CD4-positive, alpha-beta memory T cell (primary cell): ENCODE measurements at places on chromosomes 12 and 14.

DNA sequence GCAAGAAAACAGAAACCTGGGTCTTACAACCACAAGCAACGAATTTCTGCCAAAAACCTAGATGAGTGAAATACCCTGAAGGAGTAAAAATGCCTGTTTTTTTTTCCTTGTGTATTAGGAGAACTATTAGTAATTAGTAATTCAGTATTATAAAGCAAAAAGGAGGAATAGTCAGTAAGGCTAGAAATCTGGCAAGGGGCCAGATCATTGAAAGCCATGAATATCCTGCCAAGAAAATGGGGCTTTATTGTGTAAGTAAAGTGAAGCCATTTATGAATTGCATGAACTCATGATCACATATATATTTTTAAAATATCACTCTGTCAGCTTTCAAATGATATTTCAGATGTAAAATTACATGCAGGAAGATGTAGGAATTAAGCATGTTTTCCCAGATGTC is 57.9 kb downstream of the TXNDC16 start:
- DNase-seq, result no peak

DNA sequence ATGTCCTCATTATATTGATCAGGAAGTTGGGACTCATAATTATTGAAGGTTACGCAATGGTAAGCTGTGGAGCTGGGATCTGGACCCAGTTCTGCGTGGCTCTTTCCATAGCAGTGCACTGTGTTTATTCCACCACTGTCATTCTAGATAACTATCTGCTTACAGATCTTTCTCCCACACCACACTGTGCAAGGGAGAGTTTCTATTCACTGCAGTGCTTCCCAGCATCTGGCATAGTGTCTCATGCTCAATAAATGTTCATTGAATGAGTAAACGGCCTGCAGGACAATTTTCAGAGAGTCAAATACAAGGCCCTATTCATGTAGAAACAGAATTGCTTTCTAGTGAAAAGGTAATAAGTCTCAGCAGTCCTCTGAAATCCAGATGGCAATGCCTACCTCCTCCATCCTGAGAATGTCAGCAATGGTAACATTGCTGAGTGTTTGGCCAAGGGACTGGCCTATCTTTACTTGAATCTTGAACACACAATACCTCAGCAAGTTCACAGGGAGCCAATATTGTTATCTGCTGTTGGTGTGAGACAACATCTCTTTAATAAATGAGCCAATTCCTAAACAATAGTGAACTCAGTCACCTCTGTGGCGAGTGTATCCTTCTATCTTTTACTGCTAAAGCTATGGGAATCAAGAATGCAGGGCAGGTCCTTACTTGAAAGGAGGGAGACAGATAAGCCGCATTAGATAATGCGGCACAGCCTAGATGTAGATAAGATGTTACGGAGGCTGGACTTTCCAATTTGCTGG is 332.4 kb upstream of the PRICKLE1 start:
- no peak for DNase-seq

- no peak for DNase-seq
Observed at GRCh38 chr12:106974511-106974910, 12.4 kb downstream of the MTERF2 start.

DNA sequence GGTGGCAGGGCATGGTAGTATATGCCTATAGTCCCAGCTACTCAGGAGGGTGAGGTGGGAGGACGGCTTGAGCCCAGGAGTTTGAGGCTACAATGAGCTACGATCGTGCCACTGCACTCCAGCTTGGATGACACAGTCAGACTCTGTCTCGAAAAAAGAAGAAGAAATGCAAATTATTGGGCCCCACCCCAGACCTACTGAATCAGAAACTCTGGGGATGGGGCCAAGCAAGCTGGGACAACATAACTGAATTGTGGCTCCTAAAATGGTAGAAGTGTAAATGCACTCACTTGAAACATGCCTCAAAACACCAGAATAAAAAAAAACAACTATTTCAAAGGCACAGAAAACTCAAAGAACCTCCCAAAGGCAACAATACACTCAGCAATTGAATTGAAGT is 37.0 kb downstream of the CIT start:
- no peak for DNase-seq

GRCh38 chr12:85836197-85837090 is at the start of gene RASSF9:
Gene RASSF9, minus strand, starts transcription at chr12:85836409. Its CDS starts 208 bp downstream, at chr12:85836201.
- no peak for DNase-seq

DNA sequence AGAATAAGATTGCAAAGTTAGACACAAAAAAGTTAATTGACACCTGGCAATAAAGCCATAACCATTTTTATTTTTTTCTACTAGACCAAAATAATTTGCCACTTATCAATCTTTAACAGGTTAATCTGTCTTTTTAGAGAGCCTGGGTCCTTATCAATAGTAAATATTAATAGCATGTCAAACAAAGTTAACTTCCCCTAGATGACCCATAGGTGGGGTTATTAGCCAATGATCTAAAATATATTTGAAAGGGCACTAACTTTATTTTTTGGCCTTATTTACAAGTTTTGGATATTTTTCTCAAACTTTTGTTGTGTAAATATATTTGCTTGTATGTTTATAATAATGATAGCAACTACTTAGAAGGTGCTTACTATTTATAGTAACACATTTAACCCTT is 3.9 kb downstream of the ANKRD33 start:
- DNase-seq, result no peak

DNA sequence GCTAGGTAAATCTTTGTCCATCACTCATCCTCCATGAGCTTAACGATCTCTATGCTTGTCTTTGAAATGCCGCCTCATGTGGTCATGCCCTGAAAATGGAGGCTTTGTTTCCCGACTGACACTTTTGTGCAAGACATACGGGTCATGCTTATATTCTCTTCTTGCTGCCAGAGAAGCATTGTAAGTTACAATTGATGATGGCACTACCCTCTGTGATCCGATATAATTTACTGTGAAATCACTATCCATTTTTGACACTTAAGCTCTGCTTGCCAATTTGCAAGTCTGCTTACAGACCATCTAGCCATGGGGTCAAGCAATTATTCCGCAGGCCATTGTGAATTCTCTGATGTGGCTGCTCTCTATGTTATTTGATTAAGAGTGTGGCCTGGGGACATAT is 650.0 kb downstream of the FLRT2 start:
- DNase-seq, result no peak

DNA sequence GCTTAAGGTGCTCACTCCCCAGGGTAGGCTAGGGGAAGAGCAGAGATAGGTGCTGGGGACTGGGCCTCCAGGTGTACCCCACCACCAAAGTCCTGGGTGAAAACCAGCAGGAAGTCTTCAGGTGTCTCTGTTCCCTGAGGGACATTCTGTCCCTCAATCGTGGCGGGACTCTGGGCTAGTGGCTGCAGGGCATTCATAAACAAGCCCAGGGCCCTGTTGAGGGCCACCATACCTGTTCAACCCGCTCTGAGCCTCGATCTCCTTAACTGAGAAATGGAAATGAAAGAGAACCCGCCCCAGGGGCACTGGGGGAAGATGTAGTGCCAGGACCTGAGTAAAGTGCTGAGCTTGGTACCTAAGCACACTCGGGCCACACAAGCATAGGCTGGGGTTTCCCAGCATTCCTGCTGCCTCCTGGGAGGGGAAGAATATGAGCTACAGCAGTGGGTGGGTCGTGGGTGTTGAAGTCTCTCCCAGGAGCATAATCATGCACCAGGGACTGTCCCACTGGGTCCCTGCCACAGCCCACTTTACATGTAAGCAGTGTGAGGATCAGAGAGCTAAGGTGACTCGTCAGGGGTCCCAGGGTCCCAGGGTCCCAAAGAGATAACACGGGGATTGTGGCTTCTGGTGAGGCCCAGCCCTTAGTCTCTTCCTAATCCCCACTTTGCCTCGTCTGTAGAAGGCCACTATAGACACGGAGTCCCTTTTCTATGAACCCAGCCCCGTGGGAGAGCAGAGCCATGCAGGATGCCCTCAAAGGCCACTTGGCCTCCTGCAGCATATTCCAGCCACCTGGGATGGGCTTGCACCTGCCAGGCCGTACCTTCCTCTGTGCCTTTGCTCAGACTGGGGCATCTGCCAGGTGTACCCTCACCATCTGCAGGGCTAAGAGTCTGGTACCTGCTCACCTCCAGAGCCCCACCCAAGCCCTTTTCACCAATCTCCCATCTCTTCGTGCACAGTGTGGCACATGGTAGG is 14.4 kb downstream of the FAM222A start:
- no peak for DNase-seq

- no peak for DNase-seq
Observed at GRCh38 chr12:94488463-94488862, 28.8 kb upstream of the CEP83 start.

GRCh38 chr12:43337571-43338444 is 214.2 kb downstream of the ADAMTS20 start:
- DNase-seq, result no peak

DNA sequence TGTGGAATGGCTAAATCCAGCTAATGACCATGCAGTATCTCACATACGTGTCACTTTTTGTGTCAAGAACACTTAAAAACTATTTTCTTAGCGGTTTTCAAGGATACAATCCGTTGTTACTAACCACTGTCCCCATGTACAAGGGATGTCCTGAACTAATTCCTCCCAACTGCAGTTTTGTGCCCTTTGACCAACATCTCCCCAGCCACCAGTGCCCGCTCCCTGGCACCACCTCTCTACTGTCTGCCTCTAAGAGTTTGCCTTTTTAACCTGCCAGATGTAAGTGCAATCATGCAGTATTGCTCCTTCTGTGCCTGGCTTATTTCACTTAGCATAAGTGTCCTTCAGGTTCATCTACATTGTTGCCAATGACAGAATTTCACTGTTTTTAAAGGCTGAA is 315.7 kb downstream of the TMEM121 start:
- DNase-seq, result no peak

DNA sequence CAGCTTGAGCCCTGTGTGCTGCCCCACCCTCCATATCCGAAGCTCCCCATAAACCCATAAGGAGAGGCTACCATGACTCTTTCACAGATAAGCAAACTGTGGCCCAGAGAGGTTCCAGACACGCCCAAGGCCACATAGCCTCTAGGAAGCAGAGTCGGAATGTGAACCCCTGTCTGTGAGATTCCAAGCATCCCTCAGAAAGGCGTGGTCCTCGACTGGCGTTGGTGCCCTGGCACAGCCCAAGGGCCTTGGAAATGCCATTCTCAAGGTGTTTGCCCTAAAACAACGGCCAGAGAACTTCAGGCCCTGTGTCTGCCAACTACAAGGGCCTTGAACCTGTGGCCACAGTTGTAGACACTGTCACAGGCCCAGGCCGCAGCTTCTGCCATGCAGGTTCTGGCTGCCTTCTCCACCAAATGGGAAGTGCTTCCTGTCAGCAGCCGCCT is 8.5 kb upstream of the DIO3 start:
- DNase-seq, result no peak

- no peak for DNase-seq
Observed at GRCh38 chr14:36773558-36773957, 111.9 kb downstream of the PAX9 start.

GRCh38 chr14:88289996-88290395 is 33.1 kb downstream of the KCNK10 start:
- DNase-seq, result no peak

- DNase-seq, result no peak
Observed at GRCh38 chr12:98274430-98275130, 240.8 kb upstream of the TMPO start.

DNA sequence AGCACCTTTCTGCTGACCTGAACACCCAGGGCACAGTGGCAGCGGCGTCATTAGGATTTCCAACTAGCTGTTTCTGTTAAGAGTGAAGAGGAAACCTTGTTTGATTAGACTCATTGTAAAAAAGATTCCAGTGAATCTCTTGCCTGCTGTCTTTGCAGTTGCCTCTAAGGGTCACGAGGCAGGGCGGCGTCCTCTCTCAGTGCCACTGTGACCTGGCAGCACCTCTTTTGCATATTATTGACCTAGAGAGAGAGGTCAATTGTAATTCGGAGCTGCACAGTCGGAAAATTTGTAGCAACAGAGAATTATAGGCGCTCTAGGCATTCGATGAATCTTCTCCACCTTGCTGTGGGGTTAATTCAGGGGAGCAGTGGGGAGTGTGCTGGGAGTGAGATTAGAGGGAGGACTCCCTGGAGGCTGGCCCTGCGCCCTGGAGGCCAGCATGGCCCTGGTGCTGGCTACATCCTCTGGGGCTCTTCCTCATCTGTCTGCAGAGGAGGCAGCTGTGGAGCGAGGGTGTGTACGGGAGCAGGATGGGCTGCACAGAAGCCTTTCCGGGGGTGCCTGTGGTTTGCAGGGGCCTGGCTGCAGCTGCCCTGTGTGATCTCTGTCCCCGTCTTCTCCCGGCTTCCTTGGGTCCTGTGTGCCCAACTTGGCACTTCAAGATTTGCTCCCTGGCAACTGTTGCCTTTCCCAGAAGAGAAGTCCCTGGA is 14.3 kb downstream of the PACS2 start:
- DNase-seq, result no peak

- DNase-seq, result no peak
Observed at GRCh38 chr14:21467616-21468015, 9.1 kb downstream of the RAB2B start.

GRCh38 chr14:88305528-88306322 is 17.3 kb downstream of the KCNK10 start:
- no peak for DNase-seq

DNA sequence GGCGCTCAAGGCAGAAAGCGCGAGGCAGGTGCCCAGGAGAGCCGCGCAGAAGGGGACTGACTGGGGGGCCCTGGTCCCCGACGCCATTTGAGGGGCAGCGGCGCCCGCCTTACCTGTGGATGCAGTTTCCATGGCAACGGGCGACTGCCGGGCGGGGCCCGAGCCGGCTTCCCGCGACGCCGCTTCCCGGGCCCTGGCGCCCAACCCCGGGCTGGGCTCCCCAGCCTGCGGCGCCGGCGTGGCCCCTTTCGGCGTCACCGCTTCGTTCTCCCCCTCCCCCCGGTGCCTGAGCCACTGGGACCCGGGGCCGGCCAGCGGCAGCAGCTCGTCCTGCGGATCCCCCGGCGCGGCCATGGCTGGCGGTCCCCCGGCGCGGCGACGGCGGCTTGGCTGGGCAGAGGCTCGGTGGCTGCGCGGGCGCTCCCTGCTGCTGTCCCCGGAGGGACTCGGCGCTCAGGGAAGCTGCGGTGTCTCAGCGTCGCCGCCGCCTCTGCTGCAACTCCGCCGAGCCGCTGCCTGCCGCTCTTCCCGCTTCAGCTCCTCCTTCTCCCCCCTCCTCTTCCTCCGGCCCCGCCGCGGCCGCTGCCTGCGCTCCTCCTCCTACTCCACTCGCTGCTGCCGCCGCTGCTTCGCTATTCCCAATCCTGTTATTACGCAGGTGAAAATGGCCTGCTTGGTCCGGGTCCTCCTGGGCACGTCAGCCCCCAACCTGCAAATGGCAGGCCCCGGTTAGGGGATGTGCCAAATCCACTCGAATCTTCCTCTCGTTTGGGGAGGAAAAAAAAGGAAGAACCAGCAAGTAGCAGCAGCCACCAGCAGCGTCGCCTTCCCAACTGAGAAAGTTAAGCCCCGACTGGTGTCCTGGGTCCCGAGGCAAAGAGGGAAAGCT is at the start of gene RTN1:
TSS of gene RTN1 (minus strand) at position 500 of the 889 bp plus-strand sequence. CDS start at position 354, 146 bp downstream.
- no peak for DNase-seq

DNA sequence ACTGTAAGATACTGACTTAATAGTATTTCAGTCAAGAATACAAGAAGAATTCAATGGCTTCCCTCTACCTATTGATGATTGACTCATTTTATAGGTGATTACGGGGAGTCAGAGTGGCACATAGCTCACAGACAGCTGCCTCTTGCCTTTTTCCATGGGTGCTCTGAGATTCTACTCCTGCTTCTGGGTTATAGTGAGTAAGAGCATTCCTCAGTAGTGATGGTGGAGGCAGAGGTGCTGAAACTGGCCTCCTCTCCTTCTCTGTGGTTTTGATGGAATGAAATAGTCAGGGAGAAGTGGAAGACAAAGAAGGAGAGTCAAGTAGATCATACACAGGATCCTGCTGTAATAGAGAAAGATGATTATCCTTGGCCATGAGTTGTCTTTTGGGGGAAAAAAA is 438.2 kb upstream of the FAR2 start:
- DNase-seq, result no peak

- DNase-seq, result no peak
Observed at GRCh38 chr12:114431902-114432301, 26.0 kb upstream of the TBX5 start.
